ENCODE measurements at places on chromosomes 7 and 10. TPM values are rescaled to one million over a fixed set of nuclear protein-coding genes. Genes with fewer than 3 reads are reported as not detected.

DNA sequence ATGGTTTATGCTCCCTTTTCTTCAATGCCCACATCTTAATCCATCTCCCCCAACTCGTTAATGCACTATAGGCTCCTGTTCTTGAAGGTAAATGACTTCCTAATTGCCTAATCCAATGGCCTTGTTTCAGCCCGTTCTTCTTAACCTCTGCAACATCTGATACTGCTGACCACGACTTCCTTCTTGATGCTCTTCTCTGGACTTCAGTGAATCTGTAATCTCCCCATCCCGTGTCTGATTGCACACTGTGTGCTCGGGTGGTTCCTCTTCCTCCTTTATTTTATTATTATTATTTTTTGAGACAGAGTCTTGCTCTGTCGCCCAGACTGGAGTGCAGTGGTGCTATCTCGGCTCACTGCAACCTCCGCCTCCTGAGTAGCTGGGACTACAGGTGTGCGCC is 58.9 kb downstream of the HIPK2 start:
- H3K27ac ChIP-seq, result no peak overlapping the region
- no peak overlapping the region for H3K4me3 ChIP-seq

- no peaks in the 10 kb centered on the region for H3K4me1 ChIP-seq
- H3K27me3 ChIP-seq, result no peaks in the 10 kb centered on the region
- DNase-seq, result no peak
- H3K36me3 ChIP-seq, result no peaks in the 10 kb centered on the region
- H3K4me3 ChIP-seq, result no peak overlapping the region
- no peak overlapping the region for H3K27ac ChIP-seq
Measured at GRCh38 chr10:124182088-124182541, 88.7 kb upstream of the CHST15 start.

GRCh38 chr7:14720785-14721184 is 181.8 kb downstream of the DGKB start:
- H3K27ac ChIP-seq, result no peak overlapping the region
- H3K4me1 ChIP-seq, result no peaks in the 10 kb centered on the region
- DNase-seq, result no peak

ICA1 gene
- 6.6 TPM for total RNA-seq

NKX6-2 gene
- 19.8 TPM for total RNA-seq

ADAM22 gene
- 5.4 TPM for total RNA-seq
